ENCODE measurements at places on chromosomes 2 and 18. TPM values are rescaled to one million over a fixed set of nuclear protein-coding genes. Genes with fewer than 3 reads are reported as not detected.

The RNPEPL1 gene
- 40.6 TPM for total RNA-seq

The DLX1 gene
- not detected for total RNA-seq

The MC5R gene
- total RNA-seq: not detected

The XDH gene
- total RNA-seq: 63.7 TPM

The SPC25 gene
- total RNA-seq: 0.35 TPM

The NLRC4 gene
- 0.70 TPM for total RNA-seq

The SLC14A1 gene
- 0.96 TPM for total RNA-seq

The GPR45 gene
- not detected for total RNA-seq

The PRKAG3 gene
- total RNA-seq: not detected

The B3GNT7 gene
- total RNA-seq: 1.6 TPM
